ENCODE measurements at places on chromosomes 2 and 18.

GRCh38 chr2:182941919-182942318 is 75.5 kb upstream of the FRZB start:
- peak; percentile 15 for DNase-seq

DNA sequence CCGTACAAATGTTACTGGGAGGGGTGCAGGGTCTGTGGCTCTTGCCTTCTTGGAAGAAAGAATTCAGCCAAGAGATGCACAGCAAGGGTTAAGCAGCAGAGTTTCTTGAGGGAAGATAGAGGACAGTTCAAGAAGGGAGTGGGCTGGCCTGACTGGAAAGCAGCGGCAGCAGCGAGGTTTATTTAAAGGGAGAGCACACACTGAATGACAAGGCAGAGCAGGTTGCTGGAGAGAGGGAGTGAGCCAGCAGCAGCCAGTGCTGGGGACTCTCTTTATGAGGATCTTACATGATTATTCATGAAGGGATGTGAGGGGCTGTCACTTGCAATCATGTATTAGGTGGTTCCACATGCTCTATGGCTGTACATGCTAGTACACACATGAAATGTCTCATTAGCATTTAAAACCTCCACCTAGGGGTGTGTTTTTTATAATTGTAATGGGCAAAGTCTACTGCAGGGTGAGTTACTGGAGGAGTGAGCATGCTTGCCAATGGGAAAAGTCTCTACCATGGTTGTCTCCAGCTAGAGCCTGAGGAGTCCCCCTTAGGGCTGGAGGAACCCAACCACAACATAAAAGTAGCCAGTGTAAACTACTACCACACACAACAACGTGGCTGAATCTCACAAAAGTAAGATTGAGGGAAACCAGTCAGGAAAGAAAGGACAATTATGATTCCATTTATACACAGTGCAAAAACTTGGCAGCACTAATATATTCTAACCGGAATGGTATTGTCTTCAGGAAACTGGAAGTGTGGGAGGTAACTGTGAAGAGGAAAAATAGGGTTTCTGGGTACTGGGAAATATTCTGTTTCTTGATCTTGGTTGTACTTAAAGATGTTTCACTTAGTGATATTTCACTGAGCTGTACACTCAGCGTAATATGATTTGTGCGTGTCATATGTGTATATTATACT is 87.6 kb upstream of the FAM110C start:
- no peak for DNase-seq

- no peak for DNase-seq
These were observed 158.2 kb upstream of the CRIM1 start for GRCh38 chr2:36197181-36197971.

DNA sequence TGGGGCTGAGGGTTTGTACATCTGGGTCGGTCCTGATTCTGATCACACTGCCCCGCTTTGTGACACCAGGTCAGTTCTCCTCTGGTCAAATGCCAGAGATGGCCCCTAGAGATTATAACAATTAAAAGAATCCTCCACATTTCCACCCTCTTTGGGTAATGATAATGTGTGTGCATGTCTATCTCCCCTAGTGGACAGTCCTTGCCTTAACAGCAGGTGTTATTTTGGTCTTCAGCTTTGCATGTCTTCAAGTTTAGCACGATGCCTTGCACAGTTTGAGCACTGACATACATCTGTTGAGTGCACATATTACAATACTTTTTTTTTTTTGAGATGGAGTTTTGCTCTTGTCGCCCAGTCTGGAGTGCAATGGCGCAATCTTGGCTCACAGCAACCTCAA is 25.7 kb upstream of the COX7A2L start:
- DNase-seq: peak; percentile 21

GRCh38 chr2:28566521-28567041 is 70.7 kb downstream of the PLB1 start:
- peak; percentile 89 for DNase-seq

DNA sequence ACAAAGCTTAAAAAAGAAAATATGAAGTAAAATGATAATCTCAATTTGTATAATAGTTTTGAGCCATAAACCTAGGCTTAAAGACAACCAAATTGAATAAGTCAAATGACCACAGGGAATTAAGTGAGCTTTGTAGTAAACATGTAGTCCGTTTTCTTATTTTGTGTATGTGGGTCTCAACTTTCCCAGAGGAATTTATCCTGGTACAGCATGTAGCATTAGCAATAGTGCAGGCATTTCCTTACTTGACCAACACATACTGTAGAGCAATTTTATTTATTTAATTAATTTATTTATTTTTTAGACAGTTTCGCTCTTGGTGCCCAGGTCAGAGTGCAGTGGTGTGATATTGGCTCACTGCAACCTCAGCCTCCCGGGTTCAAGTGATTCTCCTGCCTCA is 37.5 kb upstream of the MTCL1 start:
- no peak for DNase-seq

DNA sequence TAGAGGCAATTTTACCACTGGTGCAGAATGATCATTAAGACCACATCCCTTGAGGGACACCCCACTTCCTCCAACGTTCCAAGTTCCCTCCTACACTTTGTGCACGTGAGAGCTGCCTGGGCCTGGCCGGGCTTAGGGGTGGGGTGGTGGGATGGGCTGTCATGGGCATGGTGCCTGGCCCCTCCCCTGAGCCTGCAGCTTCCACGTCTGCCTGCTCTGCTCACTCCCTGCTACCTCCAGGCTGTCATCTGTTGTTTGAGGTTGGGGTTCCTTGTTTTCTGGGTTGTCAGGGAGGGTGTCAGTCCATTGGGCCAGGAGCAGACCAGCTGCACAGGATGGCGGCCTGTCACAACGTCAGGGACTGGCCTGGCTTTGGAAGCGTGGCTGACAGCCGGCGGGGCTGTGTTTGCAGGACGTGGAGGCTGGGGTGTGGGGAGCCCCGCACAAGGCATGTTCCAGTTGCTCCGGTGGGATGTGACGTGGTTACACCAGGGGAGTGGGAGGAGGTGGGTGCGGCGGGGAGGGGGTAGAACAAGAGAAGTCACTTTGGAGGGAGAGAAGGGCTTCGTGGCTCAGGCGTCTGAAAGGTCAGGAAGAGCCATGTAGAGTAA is 72.3 kb downstream of the RTP5 start:
- no peak for DNase-seq

GRCh38 chr2:105521176-105521575 is 122.3 kb upstream of the FHL2 start:
- peak; percentile 48 for DNase-seq

- DNase-seq: no peak
These were observed 37.9 kb upstream of the C1GALT1C1L start for GRCh38 chr2:43714164-43714563.

GRCh38 chr2:45554073-45554741 is 56.9 kb downstream of the SRBD1 start:
- no peak for DNase-seq

- DNase-seq: no peak
These were observed 14.3 kb upstream of the CD28 start for GRCh38 chr2:203692031-203692710.

DNA sequence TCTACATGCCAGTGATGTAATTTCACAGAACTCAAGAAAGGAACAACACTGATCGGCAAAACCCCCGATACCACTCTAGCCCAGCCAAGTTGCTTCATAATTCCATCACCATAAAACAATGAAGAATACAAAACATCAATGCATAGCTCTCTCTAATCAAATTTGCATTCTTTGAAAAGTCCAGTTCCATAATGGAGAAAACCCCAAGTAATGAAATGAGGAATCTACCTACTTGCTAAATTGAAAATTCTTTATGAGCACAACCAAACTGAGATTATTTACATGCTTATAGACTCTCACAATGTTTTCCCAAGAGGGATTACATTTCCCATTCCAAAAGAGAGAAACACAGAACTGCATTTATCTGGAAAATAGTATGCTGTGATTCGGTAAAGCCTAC is 186.5 kb downstream of the NR4A2 start:
- DNase-seq: no peak

DNA sequence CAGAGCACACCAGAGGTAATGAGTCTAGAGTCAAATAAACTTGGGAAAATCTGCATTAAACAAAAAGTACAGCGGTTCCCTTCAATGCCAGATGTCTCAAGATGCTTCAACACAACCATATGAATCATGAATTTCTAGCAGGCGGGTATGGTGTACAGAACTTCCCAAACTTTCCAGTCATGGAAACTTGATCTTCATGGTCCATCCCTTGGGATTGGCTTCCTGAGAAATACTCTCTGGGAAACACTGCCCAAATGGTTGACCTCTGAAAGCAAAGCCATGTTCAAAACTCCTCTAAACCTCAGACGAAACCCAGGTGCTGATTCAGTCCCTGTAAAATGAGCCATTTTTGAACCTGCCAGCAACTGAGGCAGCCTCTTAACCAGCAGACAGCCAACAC is 16.4 kb upstream of the TMEM247 start:
- no peak for DNase-seq

- DNase-seq: peak; percentile 98
These were observed 1.0 kb upstream of the AGBL5 start for GRCh38 chr2:27050281-27050995.

DNA sequence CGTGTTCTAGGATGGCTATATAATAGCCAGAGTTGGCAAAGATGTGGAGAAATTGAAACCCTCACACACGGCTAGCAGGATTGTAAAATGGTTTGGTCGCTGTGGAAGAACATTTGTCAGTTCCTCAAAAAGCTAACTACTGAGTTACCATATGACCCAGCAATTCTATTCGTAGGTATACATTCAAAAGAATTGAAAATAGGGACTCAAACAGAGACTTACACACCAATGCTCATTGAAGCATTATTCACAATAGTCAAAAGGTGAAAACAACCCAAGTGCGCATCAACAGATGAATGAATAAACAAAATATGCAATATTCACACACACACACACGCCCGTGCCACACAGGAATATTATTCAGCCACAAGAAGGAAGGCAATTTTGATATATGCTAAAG is 98.7 kb downstream of the PLA2R1 start:
- no peak for DNase-seq

GRCh38 chr2:202109737-202110184 is 36.7 kb downstream of the KIAA2012 start:
- no peak for DNase-seq

DNA sequence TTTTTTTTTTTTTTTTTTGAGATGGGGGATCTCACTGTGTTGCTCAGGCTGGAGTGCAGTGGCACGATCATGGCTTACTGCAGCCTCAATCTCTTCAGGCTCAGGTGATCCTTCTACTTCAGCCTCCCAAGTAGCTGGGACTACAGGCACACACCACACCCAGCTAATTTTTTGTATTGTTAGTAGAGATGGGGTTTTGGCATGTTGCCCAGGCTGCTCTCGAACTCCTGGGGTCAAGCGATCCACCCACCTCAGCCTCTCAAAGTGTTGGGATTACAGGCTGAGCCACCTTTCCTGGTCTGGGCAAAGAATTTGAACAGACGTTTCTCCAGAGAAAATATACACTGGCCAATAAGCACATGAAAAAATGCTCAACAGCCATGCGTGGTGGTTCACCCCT is 2.9 kb upstream of the SNRNP200 start:
- peak; percentile 28 for DNase-seq

DNA sequence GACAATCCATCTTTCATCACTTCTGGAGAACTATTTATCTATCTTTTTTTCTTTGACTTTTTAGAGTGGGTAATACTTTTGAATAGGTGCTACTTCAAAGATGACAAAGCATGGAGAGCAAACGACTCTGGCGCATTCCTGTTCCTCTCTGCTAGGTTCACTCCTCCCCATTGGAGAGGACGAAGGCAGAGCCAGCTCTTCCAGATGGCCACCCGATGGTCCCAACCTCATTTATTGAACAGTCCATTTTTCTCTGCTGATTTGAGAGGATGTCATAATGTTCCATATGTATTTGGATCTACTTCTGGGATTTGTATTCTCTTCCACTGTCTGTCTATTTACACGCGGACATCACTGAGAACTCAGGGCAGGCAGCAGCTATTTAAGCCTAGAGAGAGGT is 284.3 kb upstream of the CXCR4 start:
- DNase-seq: no peak

GRCh38 chr2:158112992-158113391 is 11.3 kb downstream of the UPP2 start:
- no peak for DNase-seq

DNA sequence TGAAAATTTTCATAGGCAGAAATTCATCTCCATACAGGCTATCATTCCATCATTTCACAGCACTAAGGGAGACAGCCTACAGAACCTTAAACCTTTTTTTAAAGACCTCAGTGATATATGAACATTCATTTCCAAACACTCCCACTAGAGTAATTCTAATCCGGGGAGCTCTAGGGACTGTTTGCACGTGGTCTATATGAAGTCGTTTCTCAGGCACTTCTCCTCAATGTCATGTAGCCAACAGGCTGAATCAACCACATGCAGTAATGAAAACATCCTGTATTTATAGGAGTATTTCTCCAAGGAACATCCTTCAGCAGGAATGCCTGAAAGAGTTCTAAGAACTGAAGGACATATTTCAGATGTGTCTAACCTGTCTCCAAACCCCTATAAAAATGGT is 97.3 kb upstream of the CREB1 start:
- no peak for DNase-seq

DNA sequence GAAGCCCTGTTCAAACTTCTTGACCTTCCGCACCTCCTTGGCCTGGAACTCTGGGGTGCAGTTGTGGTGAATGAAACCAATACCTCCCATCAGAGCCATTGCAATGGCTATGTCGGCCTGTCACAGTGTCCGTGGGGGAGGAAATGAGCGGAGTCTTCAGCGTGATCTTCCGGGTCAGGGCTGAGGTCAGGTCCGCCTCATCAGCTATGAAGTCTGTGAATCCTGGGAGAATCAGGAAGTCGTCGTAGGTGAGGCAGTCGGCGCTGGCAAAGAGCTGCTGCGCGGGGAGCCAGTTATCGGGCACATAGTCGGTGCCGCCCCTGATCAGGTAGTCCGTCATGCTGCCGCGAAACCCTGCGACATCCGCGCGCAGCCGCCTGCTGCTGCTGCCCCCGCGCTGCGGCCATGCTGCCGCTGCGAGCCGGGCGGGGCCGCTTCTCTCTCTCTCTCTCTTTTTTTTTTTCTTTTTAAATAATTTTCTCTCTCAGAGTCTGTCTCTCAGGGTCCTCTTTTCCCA is 154.1 kb upstream of the ZSWIM2 start:
- no peak for DNase-seq

- no peak for DNase-seq
These were observed 95.7 kb downstream of the MAIP1 start for GRCh38 chr2:200050921-200051610.

DNA sequence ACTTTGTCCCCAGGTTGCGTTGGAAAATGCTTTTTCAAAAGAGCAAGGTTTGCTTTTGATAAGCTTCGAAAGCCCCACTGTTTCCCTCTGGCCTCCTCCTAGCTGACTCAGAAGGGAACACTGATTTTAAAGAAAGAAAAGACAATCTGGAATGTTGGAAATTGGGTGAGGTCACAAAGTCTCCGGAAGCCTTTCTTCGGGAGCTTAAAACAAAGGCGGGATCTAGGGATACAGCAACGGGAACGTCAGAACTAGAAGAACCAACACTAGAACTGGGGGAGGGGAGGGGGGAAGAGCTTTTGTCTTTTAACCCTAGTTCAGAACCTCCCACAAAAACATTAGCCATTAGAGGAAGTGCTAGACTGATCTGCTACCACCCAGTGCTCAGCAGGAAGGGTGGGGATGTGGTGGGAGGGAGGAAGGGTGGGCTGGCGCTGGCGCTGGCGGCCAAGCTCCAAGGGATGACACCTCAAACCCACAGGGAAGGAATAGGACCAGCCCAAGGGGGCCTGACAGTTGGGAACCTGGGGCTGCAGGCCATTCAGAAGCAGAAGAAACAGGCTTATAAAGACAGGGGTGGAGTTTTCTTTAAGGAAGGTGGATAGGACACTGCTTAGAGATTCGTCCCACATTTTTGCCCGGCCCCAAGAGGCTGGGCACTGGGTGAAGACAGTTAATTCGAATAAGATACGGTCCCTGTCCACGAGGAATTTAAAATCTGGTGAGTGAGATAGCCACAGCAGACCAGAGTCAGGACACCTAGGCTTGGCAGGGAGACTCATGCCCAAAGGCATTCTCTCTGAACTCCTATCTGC is 1.7 kb downstream of the TMSB10 start:
- DNase-seq: peak; percentile 17
